ENCODE measurements at places on chromosomes 7 and 10.
A peak's percentile ranks its signal among the peaks of the same experiment; 100 is the strongest.

GRCh38 chr10:97444212-97444611 lies 1.6 kb downstream of the EXOSC1 start:
- no peak for DNase-seq

- DNase-seq = no peak
These were observed 463.2 kb downstream of the PHTF2 start for GRCh38 chr7:78261739-78262138.

GRCh38 chr10:130242513-130242912 lies 106.3 kb downstream of the GLRX3 start:
- no peak for DNase-seq

DNA sequence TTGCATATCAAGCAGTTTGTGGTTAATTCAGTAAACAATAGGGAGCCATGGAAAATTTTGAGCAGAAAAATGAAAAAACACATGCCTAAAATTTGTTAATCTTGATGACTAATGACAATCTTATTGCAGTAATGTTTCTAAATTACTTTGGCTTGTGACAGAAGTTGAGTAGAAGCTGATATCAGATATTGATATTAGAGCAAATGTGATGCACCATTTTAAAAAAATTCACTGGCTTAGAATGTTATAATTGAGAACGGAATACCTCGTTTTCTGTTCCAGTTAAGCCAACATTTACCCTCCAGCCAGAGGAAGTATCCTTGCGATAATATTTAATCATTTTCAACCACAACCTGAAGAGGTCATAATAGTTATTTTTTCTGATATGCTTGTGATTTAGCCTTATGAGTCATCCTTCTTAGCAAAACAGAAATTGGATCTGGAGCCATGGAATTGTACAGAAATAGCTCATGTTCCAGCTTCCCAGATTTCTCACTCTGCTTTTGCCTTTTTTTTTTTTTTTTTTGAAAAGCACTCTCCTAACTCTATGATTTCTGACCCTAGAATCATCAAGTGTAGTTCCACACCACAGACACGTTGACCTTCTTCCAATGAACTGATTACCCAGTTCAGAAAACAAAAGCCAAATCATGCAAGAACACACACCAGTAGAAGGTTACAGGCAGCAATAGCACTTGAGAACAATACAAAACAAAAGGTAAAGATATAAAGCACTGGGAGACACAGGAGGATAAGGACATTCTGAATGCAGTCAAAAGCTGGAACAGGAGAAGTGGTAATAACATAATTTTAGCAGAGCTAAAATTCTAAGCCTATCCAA lies 96.8 kb upstream of the PHYHIPL start:
- DNase-seq = no peak

GRCh38 chr7:42104231-42104630 lies 132.8 kb downstream of the GLI3 start:
- no peak for DNase-seq

DNA sequence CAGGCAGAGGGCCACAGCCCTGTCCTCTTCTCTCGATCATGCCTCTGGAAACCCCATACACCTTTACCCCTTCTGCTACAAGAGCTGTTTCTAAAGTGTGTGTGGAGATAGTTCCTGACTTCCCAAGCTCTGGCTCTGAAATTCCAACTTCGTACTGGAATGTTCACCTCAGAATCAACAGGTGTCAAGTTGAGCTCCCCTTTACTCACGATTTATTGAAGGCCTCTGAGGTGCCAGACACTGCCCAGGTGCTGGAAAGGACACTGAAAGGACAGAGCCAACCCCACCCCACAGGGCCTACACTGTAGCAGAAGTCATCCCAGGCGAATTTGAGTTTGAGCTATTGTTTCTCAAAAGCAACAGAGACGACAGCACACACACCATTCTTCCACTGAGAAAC lies 209.9 kb upstream of the FRMD4A start:
- DNase-seq = no peak

GRCh38 chr7:78073609-78074382 lies 275.2 kb downstream of the PHTF2 start:
- DNase-seq = no peak

GRCh38 chr10:86354761-86355540 lies 11.6 kb downstream of the GRID1 start:
- DNase-seq = no peak

GRCh38 chr10:114258274-114258840 lies 19.3 kb downstream of the VWA2 start:
- no peak for DNase-seq

- DNase-seq = no peak
These were observed 148.4 kb downstream of the RNF133 start for GRCh38 chr7:122550545-122550944.

DNA sequence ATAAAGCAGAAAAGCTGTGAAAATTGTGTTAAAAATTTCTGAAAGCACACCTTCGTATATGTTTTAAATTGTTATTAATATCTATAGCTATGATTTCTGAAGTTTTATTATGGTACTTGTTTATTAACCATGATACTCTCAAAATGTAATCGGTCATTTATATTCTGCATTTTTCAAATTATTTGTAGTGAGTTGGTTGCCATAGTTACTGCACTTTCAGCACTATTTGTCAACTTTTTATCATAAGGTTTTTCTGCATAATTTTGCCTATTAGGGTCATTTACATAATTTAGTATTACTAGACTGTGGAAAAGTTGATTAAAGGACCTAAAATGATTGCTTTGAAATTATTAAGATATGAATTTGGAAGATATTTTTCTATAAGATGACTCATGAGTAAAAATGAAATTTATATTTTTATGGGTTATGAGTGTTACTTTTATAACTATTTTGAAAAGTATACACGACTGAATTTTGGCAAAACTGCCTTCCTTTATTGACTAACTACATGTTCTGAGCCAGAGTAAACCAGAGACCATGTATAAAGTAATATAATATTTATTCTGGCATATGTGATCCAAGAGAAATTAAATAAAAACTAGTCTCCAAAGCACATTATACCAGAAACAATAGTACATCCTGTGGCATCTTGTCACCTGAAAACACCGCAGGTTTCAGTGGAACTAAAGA lies 7.9 kb upstream of the AGR2 start:
- DNase-seq = no peak

- no peak for DNase-seq
These were observed 219.0 kb downstream of the CACNA2D1 start for GRCh38 chr7:82224529-82224928.

DNA sequence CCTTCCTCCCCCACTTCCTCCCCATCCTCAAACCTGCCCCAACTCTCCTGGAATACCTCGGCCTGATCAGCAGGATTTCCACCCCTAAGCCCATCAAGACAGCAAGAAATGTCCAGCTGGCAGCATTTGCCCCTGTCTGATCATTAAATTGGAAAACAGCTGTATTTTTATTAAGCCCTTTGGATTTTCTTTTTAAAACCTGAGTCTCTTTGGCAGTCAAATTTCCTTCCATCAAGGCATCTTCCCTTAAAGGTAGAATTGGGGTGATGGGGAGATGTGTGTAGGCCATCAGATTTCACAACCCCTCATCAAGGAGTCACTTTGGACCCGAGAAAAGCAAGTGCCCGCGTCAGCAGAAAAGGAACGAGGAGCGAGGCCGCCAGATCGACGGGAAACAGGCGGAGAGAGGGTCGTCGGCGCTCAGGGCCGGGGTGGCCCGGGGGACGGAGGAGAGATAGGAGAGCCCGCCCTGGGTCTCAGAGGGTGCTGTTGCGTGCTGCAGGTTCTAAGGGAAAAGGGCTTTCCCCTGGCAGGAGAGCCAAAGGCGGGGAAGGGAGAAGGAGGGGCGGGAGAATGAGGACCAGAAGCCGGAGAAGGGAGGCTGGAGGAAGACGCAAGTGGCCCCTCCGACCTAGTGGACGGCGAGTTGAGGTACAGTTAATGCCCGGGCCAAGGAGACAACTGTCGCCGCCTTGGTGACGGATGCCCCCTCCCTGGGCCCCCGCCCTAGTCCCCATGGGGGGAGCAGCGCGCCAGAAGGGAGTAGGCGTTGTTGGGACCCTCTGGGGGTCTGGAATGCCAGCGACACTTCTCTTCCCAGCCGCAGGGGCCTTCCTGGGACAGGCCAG lies 11.5 kb upstream of the GATA3 start:
- no peak for DNase-seq

DNA sequence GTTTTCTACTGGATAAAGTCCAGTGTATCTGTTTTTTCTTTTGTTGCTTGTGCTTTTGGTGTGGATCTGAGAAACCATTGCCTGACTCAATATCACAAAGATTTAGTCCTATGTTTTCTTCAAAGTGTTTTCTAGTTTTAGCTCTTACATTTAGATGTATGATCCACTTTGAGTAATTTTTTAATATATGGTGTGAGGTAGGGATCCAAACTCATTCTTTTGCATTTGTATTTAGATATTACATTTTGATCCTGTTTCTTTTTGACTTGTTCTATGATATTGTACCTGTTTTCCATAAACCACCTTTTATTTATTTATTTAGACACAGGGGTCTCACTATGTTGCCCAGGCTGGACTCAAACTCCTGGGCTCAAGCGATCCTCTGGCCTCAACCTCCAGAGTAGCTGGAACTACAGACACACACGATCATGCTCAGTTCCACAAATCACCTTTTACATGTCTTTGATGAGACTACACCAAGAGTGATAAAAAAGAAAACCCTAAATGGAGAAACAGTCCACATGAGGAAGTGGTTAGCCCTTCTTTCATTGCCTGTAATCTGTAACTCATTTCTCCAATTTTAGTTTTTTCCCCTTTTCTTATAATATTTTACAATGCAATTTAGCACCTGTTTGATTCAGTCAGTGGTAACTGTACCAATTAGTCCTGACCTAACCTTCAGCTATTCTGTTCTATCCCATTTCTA lies 86.0 kb downstream of the SLC37A3 start:
- DNase-seq = no peak

DNA sequence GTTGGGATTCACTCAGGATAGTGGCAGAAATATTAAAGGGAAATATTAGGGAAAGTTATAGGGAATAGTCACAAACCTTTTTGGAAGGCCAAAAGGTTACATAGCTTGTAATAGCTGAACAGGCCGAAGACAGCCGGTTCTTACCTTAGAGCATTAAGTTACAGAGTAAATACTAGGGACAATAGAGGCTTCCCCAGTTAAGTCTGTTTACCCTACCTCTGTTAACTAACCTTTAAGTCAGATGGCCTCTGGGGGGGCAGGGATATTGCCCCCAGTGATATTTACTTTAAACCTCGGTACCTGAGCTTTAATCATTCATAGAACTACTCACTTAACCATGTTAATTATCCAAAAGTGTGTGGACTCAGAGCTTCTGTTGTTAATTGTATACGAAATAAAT lies 7.4 kb downstream of the POLR1F start:
- DNase-seq = peak; percentile 74

- DNase-seq = no peak
These were observed 160.2 kb downstream of the ARHGAP12 start for GRCh38 chr10:31768467-31768866.

DNA sequence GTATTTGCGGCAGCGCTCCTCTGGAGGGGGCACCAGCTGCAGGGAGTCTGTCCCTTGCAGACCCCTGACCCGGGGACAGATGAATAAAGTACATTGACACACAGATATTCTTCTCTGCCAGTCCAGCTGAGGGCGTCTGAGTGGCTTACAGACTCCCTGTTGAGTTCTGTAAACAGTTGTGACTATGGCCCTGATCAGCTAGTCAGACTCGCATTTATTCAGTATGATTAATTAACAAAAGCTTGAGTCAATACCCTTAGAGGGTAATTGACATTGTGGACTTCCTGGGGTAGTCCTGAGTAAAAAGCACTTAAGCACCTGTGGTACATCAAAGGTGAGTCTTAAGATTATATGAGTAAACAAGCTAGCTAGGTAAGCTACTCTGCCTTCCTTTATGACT lies 21.0 kb downstream of the ANKRD30A start:
- DNase-seq = no peak

GRCh38 chr10:63425512-63425911 lies 40.3 kb downstream of the JMJD1C start:
- DNase-seq = no peak

DNA sequence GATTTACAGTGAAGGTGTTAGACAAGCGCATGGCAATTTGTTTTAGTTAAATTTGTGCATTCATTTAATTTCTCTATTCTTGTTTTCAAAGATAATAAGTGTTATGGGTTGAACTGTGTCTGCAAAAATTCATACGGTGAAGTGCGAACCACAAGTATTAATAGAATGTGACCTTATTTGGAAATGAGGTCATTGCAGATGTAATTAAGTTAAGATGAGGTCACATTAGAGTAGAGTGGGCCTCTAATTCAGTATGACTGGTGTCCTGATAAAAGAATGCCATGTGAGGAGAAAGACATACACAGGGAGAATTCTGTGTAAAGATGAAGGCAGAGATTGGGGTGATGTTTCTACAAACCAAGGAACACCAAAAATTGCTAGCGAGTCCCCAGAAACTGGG lies 158.8 kb upstream of the SEMA3E start:
- DNase-seq = no peak

- DNase-seq = no peak
These were observed at the start of gene SLC16A9 for GRCh38 chr10:59709395-59710125. SLC16A9 (minus strand) TSS chr10:59709850; CDS start chr10:59684291, 25,559 bp downstream.

DNA sequence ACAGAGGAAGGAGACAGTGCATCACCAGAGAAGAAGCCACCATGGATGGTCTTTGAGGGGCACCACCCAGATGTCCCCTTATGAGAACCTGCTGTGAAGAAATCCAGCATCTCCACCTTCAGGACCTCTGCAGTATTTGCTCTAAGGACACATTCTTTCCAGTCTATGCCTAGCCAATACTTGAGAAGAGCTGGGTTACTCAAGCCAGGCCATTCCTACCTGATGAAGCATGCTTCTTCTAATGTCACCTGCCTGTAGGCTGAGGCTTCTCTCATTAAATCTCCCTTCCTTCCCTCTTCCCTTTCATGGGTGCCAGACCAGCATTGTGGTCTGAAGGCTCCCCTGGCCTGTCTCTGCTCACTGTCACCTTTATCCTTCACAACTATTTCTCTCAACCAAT lies 654.5 kb upstream of the AUTS2 start:
- DNase-seq = no peak

DNA sequence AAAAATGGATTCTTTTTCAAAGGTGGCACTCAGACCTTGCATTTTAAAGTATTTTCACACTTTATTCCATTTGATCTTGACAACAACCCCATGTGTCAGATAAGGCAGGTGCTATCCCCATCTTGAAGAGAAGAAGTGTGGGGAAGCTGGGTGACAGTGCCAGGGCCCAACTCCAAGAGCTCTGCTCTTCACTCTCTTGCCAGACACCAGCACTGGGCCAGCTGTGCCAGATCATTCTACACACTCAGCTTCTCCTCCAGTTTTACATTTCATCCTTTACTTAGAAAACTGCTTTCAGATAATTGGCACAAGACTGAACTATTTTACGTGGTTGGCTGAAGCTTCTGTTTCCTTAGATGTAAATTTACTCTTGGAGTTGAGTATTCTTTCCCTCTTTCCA lies 64.4 kb downstream of the ENO4 start:
- DNase-seq = no peak

DNA sequence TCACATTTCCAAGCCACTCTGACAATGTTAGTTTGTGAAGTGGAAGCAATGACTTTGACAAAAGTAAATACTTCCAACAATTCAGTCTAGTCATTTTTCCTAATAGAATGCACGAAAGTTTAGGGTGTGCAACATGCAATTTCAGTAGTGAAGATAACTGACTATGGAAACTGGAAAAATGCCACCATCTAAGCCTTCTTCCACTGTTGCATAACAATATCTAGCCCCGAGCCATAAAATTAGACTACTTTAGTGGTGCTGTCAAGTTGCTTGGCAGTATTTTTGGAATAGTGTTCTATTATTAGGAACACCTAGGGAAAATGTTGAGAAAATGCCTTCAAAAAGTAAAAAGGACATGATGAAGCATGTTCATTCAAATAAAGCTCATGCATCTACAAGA lies 17.9 kb downstream of the SEMA3A start:
- DNase-seq = no peak

Data from SHP77 treated with DMSO at 0.1 percent for 48 hours (cell line).